8988T (cell line): ENCODE measurements at places on chromosomes 5 and 9.

GRCh38 chr9:124594225-124594624 is 87.0 kb upstream of the NR5A1 start:
- no peak for DNase-seq

DNA sequence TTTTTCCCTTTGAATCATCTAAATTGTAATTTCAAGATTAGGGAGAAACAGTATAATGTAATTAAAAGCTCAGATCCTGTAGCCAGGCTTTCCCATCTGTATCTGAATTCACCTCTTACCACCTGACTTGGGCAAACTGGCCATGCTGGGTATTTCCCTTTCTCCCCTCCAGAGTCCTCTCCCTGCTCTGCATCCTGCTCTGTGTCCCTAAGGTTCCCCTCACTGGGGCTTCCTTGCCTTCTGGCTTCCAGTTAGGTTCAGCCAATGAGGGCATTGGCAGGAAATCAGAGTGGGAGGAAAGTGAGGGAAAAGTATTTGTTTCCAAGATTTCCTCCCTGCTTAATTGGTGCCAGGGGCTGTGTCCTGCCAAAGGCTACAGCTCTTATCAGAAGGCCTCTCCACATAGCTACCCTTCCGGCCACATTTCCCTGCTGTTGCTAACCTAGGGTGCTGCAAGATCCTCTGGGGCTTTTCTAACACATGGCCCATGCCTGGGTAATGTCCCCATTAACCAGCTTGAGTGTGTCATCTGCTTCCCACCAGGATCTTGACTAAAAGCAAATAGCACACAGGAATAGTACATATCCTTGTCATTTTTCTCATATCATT is 51.0 kb upstream of the MPDZ start:
- DNase-seq = no peak

DNA sequence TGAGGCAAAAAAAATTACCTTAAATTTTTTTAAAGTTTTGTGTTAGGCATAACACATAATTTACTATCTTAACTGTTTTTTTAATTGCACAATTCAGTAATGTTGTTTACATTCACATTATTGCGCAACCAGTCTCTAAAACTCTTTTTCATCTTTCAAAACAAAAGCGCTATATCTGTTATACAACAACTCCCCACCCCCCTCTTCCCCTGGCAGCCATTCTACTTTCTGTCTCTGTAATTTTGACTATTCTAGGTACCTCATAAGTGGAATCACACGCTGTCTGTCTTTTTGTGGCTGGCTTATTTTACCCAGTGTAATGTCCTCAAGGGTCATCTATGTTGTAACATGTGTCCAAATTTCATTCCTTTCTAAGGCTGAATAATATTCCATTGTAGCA is 241.5 kb upstream of the DMRT1 start:
- no peak for DNase-seq

DNA sequence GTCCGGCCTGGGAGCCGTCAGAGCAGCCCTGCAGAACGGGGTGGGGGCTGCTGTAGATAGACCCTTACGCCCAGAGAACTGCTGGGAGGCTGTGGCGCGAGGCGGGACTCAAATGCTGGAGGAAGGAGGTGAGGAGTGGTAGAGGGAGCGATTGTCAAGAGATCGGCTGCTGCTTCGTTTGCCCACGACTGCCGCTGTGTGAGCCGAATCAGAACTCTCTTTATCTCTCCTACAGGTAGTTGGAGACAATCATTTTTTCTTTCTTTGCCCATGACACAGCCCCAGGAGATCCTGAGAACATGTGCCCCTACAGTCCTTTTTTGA is 456 bp downstream of the ZNF79 start:
- no peak for DNase-seq

DNA sequence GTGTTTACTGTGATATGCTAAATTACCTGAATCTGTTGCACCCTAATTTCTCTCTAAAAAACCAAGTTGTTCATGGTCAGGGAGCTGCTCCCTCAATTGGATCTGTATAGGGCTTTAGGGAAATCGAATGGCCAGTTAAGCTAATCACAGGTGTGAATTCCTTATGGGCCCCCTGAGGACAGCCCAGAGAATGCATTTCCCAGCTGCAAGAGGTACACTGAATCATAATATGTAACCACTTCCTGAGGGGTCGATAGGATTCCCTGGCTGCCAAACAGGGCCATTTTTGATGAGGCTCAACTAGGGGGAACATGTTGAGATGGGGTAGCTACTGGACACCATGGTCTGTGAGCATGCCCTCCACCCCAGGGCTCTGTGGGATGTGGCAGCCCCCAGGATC is 478.6 kb downstream of the CCDC171 start:
- DNase-seq = no peak

GRCh38 chr9:132597073-132597775 is 14.8 kb downstream of the BARHL1 start:
- no peak for DNase-seq

- DNase-seq = no peak
These were observed 19.1 kb downstream of the TGFBI start for GRCh38 chr5:136047858-136048257.

- no peak for DNase-seq
These were observed 26.0 kb downstream of the TMEM174 start for GRCh38 chr5:73198833-73199592.

GRCh38 chr5:20041326-20042274 is 53.6 kb upstream of the CDH18 start:
- DNase-seq = no peak

DNA sequence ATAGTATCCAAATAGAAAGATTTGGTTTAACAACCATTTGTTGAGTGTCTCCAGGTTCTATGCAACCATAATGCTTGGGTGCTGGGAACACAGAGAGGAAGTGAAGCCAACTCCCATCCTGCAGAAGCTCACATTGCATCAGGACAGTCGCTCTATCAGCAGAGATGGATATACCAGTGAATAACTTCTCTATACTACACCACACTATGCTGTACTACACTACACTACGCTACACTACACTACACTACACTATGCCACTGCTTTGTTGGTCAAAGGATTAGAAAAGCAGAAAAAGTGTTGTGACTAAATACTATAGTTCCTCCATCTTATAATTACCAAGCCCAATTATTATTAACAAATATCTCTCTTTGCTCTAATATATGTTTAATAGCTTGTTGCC is 89.2 kb upstream of the PRRC1 start:
- no peak for DNase-seq

- DNase-seq = peak; percentile 70
These were observed 910 bp downstream of the TRIM14 start for GRCh38 chr9:98117984-98118639.

GRCh38 chr5:42502613-42503470 is 79.6 kb downstream of the GHR start:
- DNase-seq = no peak

GRCh38 chr9:127946728-127947127 is 9.1 kb upstream of the DPM2 start:
- DNase-seq = no peak

DNA sequence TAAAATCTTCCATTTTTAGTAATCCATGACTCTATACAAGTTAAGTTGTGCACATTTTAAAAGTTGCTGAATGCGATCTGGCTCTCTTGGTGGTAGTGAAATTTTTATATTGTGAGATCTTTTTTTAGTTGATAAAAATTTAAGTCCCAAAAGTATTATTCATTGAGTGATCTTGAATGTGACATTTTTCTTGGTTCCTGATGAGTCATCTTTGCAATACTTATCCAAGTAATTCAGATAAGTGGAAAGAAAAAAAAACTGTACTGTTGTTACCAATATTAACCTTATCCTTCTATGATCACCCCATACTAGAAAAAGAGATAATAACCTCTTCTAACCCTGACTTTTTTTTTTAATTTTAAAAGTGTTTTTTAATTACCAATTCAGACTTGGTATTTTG is 601.3 kb downstream of the PSAT1 start:
- DNase-seq = no peak

- no peak for DNase-seq
These were observed 208.1 kb downstream of the SNX18 start for GRCh38 chr5:54725391-54726280.

DNA sequence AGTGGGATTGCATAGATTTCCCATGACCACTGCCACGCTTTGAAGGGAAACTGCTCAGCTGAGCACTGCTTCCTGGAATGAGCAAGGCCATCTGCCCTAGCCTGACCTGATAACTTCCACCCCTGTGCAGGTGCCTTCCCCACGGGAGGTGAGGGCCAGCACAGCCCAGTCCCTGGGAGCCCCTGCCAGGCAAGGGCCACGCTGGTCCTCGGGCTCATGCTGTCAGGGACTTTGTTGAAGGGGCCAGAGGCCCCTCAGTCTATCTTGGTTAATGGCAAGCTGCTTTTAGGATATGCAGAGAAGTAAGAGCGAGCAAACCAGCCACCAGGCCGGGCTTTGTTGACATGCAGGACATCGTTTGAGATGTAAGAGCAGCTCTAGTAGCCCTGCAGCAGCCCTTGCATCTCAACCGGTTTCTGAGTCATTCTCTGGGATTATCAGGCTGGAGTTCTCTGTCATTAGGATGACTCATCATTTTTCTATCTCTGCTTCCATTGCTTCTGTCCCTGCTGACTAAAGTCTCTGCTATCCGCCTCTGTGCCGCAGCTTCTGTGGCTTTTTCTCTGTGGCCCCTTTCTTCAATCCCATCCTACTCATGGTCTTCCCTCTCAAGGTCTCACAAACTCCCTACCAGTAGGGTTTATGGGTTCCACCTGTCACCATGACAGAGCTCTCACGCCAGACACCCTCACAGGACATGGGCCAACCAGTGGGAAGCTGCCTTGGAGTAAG is 30.6 kb upstream of the IQGAP2 start:
- peak; percentile 44 for DNase-seq

DNA sequence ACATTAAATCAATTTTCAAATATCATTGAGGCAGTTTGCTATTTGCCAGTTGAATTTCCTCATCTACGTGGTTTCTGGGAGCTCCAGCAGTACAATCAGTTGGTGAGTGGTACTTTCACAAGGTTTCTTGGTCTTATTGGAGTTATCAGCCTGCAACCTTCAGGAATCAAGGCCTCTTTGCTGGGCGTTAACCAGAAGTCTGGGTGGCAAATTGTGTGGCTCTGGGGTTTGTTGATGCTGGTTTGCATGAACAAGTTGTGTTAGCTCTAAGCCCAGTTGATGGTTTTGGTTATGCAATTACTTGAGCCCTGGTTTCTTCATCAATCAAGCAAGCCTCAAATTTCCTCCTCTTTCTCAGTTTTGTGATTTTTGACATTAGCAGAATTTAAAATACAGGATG is 152.9 kb upstream of the ANKRD55 start:
- no peak for DNase-seq

DNA sequence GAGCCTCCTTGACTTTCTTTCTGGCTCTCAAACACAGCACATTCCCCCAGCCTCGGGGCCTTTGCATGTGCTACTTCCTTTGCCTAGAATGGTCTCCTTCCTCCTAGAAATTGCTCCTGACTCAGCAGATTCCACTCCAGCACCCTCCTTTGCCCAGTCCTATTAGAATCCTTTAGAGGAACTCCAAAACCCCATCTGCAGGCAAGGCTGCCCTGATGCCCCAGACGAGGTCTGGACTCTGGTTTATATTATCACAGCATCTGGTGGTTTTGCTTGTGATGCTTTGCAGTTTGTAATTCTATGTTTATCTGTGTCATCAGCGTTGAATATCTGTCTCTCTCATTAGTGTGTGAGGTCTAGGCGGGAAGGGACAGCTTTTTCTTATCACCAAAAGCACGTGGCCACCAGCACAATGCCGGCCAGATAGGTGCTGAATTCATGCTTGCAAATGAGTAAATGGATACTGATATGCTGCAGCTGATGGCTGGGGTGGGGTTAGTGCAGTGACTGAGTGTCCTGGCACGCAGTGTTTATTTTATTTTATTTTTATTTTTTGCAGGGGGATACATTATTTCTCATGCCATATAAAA is 30.0 kb upstream of the ANKH start:
- no peak for DNase-seq

DNA sequence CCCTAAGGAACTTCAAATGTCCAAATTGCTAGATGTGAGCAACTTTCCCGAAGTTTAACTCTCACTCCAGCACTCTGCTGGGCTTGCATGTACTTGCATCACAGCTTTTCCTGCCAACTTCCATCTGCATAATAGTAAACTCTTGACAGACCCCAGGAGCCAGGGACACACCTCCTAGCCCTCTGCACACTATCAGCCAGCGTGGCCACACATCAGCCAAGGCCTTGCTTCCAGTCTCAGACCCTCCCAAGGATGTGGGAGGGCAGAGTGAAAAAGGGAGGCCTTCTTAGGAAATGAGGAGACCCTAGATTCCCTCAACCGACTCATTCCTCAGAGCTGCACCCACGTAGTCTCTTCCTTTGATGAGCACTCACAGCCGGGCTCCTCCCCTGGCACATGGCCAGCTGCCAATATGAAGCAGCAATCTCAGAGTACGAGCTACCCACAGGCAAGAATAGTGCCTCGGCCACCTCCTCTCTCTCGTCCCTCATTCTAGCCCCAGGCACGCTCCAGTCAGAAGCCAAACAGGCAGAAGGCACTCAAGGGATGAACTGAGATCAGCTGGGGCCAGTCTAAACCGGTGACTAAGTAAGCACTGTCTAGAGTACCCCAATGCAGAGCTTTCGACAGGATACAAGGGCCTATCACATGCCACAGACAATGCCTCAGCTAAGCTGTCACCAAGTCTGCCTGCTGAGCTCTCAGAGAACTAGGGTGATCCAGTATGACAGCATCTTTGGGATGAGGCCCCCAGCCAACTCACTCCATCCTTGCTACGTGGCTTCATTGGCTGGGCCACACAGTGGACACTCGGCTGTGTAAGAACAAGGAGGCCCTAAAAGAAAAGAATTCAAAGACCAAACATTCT is 2.3 kb downstream of the P4HA2 start:
- DNase-seq = no peak

GRCh38 chr9:105930011-105930627 is 235.8 kb downstream of the TMEM38B start:
- no peak for DNase-seq

GRCh38 chr5:66897356-66897755 is 299.2 kb downstream of the CD180 start:
- DNase-seq = no peak

GRCh38 chr5:144236499-144236898 is 65.8 kb downstream of the KCTD16 start:
- no peak for DNase-seq

GRCh38 chr9:117290856-117291622 is 123.8 kb downstream of the ASTN2 start:
- DNase-seq = no peak

- no peak for DNase-seq
These were observed 326.9 kb downstream of the SPOCK1 start for GRCh38 chr5:137172258-137172657.

- DNase-seq = no peak
These were observed 320.9 kb downstream of the NTRK2 start for GRCh38 chr9:84990416-84990815.

GRCh38 chr9:88535226-88536022 is 446 bp downstream of the NXNL2 start:
- no peak for DNase-seq

DNA sequence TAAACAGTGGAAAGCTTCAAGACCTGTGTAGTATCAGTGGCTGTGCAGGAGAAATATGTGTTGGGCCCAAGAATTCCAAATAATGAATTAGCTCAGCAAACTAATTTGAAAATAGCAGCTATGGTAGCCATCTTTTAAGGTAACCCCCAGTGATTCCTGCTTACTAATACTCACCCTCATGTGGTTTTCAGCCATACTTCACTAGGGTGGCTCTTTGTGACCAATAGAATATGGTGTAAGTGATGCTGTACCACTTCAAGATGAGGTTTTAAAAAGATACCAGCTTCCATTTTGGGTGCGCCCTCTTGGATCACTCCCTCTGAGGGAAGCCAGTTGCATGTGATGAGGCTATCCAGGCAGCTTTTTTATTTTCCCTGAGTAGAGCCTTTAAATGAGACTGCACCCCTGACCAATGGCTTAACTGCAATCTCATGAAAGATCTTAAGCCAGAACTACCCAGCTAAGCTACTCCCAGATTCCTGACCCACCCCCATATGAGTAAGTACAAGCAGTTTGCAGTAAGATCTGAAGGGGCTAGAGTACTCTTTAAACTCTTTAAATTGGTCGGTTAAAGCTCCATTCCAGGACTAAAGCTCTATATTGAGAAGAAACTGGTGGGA is 58.3 kb downstream of the UHRF2 start:
- DNase-seq = no peak
